T47D (cell line): ENCODE measurements at places on chromosomes 16 and 17.
A peak's percentile ranks its signal among the peaks of the same experiment; 100 is the strongest.

DNA sequence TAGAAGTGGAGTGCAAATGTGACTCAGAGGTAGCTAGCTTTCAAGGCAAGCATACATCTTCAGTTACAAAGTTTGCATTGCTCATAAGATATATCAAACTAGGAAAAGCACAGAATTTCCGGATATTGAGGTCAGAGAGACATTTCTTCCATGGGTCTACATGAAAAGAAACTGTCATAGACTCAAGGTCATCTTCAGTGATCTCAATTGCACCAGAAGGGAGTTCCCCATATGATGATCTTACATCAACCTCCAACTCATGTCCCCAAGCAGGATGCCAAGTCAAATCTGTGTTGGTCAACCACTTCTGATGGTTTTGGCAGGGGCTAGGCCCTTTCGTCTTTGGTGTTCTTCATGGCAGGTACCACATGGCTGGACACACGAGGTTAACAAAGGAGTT is 459.9 kb upstream of the MAF start:
- no peak for DNase-seq

- no peak for DNase-seq
These were observed 8.0 kb downstream of the FANCA start for GRCh38 chr16:89808475-89808874.

- no peak for DNase-seq
These were observed 13.0 kb upstream of the KRT19 start for GRCh38 chr17:41540921-41541625.

DNA sequence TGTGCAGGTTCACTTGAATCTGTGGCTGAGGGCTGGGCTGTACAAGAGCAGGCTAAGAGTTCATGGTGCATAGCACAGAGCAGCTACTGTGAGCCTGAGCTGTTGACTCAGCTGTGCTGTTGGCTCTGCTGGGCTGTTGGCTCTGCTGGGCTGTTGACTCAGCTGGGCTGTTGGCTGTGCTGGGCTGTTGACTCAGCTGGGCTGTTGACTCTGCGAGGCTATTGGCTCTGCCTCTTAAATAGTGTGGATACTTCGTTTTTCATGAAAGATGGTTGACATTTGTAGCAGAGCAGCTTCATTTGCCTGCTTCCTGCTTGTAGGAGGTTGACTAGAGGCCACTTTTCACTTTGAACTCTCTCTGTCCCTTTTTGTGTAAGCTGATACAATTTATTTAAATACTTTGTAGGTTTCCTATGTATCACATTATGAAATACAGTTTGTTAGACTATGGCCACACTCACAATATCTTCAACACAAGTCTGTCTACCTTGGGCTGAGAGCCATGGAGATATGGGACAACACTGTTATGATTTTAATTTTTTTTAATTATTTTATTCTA is 40.3 kb upstream of the CCNF start:
- DNase-seq = peak; percentile 24

- DNase-seq = no peak
These were observed 27.6 kb downstream of the RMI2 start for GRCh38 chr16:11372829-11373306.

- DNase-seq = no peak
These were observed 398.5 kb upstream of the DYNLRB2 start for GRCh38 chr16:80142281-80142680.

GRCh38 chr17:81013642-81014041 is 21.3 kb upstream of the BAIAP2 start:
- DNase-seq = no peak

- DNase-seq = no peak
These were observed 52.6 kb upstream of the CRISPLD2 start for GRCh38 chr16:84766978-84767773.

DNA sequence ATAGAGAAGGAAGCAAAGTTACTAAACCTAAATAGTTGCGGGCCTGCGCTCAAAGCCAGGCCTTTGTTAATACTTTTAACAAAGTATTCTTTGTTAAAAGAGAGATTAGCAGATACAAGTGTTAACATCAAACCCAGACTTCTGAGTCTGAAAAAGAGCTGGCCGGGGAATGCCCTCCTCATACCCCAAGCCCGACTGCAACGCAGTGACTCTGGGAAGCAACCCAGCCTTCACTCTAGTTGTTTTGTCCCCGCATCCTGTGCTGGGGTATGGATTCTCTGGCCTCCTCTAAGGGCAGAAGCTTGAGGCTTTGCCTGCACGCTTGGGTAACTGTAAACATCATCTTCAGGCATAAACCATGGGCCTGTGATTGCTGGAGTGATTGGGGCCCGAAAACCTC is 48.3 kb downstream of the ADCY7 start:
- no peak for DNase-seq
